MM.1S (cell line): ENCODE measurements at places on chromosomes 5 and 9.

DNA sequence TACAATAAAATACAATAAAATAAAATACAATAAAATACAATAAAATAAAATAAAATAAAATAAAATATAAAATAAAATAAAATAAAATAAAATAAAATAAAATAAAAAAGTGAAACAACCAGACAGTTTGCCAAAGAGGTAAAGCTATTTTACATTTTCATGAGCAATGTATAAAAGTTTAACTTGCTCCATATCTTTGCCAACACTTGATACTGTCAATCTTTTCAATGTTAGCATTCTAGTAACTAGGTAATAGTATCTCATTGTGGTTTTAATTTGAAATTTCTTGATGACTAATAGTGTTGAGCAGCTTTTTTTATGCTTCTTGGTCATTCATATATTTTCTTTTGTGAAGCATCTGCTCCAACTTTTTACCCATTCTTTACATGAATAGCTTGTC, 17.3 kb downstream of the TTC33 start:
- DNase-seq, result no peak

DNA sequence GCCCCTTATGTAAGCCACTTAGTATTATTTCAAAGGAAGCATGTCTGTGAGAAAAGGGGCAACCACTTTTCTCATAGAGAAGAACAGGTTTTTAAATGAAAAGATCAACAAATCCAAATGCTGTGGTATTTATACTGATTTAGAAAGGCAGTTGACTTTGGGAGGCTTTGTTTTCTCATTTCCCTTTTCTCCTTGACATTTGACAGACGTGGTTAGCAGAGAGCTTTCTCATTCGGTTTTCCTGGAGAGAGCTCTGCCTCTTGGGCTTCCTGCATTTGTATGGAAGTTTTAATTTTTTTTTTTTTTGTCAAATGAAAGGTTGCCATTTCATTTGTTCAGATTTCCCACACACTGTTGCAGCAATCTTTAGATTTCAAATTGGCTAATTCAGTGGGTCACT, 62.5 kb downstream of the EXOSC2 start:
- no peak for DNase-seq

DNA sequence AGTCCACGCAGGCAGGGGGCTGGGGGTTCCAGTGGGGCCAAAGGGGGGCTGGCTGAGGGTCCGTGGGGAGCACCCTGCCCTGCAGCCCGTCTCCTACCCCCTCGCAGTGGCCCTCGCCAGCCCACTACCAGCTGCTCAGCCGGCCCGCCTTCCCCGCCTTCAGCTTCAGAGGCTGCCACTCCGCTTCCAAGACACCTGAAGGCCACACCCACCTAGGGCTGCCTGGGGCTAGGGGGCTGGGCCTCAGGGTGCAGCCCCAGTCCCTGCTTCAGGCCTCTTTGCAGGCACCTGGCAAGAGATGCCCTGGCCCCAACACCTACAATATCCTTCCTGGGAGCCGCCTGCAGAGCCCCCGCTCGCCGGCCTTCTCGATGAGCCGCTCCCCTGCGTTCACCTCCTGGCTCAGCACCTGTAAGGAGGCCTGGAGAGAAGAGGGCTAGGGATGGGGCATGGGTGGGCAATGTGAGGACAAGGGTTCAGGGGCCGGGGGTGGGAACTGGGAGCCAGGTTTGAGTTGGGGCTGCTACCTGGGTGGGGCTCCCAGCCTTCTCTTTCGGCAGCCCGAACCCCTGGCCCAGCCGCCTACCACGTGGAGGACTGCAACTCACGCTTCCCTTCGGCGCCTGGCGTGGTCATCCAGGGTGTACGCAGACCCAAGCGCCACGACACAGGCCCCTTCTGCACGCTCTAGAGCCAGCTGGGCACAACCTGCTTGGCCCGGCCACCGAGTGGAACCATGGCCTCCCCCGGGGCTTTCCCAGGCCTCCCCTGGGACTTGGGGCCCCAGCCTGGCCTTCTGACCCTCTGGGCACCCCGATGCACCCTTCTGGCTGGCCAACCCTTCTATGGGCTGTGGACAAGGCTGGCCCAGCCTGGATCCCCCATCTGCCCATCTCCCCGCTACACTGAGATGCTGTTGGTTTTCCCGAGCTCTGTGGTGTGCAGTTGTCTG, 1.7 kb downstream of the STPG3 start:
- DNase-seq, result no peak

DNA sequence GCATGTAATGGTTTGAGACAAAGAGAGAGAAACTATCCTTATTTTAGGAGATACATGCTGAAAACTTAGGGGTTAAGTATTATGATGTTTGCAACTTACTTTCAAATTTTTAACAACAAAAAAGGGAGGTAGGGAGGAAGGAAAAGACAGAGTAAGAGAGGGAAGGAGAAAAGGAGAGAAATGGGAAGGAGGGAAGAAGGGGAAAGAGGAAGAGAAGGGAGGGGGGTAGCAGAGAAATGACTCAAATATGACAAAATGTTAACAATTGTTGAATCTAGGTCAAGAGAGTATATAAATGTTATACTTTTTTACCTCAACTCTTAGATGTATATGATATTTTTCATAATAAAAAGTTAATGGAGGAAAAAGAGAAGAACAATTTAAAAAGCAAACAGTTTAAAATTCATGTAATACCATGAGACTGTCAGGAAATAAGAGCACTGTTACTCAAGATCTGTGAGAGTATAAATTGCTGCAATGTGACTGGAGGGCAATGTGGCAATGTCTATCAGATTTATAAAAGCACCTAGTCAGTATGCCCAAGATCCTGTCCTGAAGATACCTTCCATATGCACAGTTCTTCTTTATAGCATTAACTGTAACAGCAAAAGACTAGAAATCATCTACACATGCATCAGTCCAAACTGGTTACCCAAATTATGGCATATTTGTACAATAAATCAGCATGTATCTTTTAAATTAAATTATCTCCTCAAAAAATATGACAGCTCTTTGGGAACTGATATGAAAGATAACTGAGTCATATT, 16.3 kb downstream of the FBXW11 start:
- DNase-seq, result no peak

DNA sequence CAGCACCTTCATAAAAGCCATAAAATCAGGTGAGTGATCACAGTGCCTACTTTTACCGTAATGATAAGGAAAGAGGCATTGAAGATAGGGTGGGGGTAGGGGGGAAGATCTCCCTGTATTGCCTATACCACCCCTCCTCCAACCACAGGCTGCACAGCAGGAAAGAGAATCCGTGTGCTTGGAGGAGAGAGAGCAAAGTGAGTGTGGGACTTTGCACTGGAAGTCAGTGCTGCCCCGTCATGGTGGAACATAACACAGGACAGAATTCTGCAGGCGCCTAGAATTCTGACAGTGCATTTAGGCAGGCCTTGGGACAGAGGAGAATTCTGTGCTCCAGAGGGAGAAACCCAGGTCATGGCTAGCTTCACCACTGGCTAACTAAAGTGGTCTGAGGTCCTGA, 3.5 kb upstream of the C5 start:
- DNase-seq, result no peak

- DNase-seq, result no peak
Measured at GRCh38 chr9:92036756-92037155, 78.5 kb downstream of the SPTLC1 start.

- DNase-seq, result no peak
Measured at GRCh38 chr5:140607031-140607430, 25.9 kb downstream of the CD14 start.

GRCh38 chr5:139451878-139452660, 10.5 kb downstream of the ECSCR start:
- DNase-seq, result no peak

- no peak for DNase-seq
Measured at GRCh38 chr9:124652615-124653393, 118.3 kb downstream of the NR6A1 start.

DNA sequence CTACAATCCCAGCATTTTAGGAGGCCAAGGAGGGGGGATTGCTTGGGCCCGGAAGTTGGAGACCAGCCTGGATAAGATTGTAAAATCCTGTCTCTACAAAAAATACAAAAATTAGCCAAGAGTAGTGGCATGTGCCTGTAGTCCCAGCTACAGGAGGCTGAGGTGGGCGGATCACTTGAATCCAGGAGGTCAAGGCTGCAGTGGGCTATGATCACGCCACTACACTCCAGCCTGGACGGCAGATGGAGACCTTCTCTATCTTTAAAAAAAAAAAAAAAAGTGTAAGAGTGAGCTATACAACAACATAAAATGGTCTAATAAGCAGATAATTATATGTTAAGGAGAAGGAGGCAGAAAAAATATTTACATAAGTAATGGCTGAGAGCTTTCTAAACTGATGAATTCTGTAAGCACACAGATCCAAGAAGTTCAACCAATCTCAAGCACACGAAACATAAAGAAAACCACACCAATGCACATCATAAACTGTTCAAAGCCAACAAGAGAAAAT, 23.0 kb downstream of the CDC14B start:
- no peak for DNase-seq

DNA sequence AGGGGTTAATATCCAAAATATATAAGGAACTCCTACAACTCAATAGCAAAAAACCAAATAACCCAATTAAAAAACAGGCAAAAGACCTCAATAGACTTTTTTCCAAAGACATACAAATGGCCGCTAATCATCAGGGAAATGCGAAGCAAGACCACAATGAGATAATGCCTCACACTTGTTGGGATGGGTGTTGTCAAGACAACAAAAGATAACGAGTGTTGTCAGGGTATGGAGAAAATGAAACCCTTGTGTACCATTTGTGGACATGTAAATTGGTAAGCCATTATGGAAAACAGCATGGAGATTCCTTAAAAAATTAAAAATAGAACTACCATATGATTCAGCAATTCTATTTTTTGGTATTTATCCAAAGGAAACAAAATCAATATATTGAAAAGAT, 620.2 kb downstream of the ACTL7B start:
- no peak for DNase-seq

- no peak for DNase-seq
Measured at GRCh38 chr5:127660047-127660733, 11.3 kb downstream of the CTXN3 start.

DNA sequence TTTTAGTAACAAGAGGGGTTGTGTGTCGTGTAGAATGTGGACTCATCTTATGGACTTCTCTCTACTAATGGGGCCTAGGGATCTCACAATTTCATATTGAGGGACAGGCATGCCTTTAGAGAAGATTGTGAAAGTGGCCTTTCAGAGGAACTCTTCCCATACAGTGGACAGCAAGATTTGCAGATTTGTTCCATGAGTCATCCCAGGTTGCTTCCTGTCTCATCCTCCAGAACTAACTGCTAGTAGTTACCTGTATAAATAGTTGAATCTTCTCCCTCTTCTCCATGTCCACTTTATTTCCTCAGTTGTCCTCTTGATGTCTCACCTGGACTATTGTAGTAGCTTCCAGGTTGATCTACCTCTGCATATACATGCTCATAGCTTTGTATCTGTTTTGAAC, 997.5 kb upstream of the CTNND2 start:
- DNase-seq, result no peak

- DNase-seq, result peak; percentile 59
Measured at GRCh38 chr5:141192110-141192725, at the start of gene PCDHB10. TSS of gene PCDHB10 (plus strand) at chr5:141192353. CDS start at chr5:141192553, 200 bp downstream.

DNA sequence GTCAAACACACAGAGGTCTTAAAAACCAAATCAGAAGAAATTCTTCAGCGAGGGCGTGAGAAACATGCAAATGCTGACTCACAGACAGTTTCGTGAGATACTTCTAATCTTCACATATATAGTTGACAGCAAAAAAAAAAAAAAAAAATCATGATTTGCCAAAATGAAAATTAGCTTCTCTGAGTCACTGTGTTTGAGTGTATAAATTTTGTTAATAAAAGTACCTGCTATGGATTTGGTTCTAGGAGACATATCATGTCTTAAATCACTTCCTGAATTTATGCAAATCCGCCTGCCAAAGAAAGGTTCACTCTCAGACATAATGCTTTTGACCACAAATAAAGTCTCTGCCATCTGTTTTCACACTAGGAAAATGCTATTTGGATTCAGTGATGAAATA, 114.3 kb downstream of the SLC1A3 start:
- DNase-seq, result peak; percentile 48

DNA sequence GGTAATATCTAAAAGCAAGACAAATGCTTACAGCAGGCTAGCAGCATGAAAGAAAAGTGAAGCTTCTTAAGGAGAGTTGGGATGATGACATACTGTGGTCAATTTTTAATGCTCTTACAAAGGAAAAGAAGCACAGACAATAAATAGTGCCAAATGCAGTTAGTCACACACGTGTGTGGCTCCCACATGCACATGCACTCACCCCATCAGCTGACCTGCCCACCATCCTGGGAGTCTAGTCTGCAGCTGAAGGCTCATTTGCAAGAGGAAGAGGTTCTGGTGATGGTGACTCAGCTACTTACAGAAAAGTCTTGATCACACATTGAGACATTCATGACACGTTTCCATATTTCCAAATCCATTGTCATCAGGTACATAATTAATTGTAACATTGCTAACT, 129.3 kb downstream of the MRPL36 start:
- DNase-seq, result no peak
